ENCODE measurements at places on chromosomes 7 and 10. TPM values are rescaled to one million over a fixed set of nuclear protein-coding genes. Genes with fewer than 3 reads are reported as not detected.

- no peak for DNase-seq
- no peak within 1 kb of the TSS for H3K27ac ChIP-seq
- peaks cover 11% of the 10 kb centered on the region for H3K27me3 ChIP-seq
- no peak within 1 kb of the TSS for H3K4me3 ChIP-seq
These were observed at the start of gene ZC3HAV1L for GRCh38 chr7:139035586-139036353. TSS of gene ZC3HAV1L (minus strand) at chr7:139036042. CDS start at chr7:139036017, 25 bp downstream.

DNA sequence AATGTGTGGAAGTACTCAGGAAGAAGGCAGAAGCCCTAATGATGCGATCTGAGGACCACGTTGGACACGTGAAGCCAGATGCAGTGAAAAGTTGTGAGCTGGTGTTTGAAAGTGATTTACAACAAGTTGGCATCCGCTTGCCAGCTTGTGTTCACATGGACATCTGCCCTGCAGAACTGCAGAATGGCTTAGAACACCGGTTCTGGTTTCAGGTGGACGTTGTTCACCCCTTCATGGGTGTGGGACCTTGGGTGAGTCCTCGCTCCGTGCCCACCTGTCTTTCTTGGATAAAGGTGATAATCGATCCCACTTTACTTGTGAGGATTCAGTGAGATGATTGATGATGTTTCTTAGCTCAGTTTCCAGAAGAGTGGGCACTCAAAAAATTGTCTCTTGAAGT, 53.8 kb downstream of the CAMK1D start:
- no peak for DNase-seq
- H3K4me3 ChIP-seq: no peak overlapping the region
- H3K36me3 ChIP-seq: peaks cover 2% of the 10 kb centered on the region
- H3K27ac ChIP-seq: no peak overlapping the region
- peaks cover 4% of the 10 kb centered on the region for H3K4me1 ChIP-seq

OR2A1 gene
- total RNA-seq: 0.19 TPM

DNA sequence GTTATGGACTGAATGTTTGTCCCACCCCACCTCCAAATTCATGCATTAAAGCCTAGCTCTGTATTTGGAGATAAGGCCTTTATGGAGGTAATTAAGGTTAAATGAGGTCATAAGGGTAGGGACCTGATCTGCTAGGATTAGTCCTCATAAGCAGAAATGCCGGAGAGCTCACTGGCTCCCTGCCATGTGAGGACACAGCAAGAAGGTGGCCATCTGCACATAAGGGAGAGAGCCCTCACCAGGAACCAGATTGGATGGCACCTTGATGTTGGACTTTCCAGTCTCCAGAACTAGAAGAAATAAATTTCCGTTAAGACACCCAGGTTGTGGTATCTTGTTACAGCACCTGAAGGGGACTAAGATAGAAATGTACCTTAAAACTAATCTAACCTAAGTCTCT, 816.1 kb upstream of the C7orf33 start:
- no peaks in the 10 kb centered on the region for H3K36me3 ChIP-seq
- no peaks in the 10 kb centered on the region for H3K27me3 ChIP-seq
- DNase-seq: no peak
- peaks cover 58% of the 10 kb centered on the region for H3K4me1 ChIP-seq

PAX2 gene
- total RNA-seq: 1.0 TPM

GRCh38 chr10:70348228-70348850, 34.1 kb downstream of the LRRC20 start:
- H3K4me1 ChIP-seq: no peaks in the 10 kb centered on the region
- H3K27me3 ChIP-seq: no peaks in the 10 kb centered on the region
- no peak overlapping the region for H3K27ac ChIP-seq
- H3K4me3 ChIP-seq: no peak overlapping the region

IRF5 gene
- total RNA-seq: not detected

SHH gene
- total RNA-seq: not detected

DNA sequence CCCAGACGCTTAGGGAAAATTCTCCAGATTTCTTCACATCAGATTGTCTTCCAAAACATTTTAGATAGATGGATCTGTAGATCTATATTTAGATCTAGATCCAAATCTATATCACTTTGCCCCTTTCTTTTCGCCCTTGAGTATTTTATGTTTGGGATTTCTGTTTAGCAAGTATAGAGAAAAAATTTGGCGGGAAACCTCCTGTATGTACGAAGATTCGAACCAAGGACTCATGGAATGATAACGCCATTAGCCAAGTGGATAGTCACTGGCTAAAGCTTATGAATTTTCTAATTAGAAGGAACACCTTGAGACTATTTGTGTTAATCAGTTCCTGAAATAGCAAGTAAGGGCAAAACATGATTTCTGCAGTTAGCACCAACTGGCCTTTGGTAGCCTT, 1.2 kb downstream of the THNSL1 start:
- H3K27me3 ChIP-seq: no peaks in the 10 kb centered on the region
- DNase-seq: no peak
- H3K36me3 ChIP-seq: peaks cover 5% of the 10 kb centered on the region
- peaks cover 31% of the 10 kb centered on the region for H3K4me1 ChIP-seq

EBF3 gene
- 11.6 TPM for total RNA-seq

GRCh38 chr10:63587191-63587590, 66.0 kb downstream of the REEP3 start:
- no peak for DNase-seq
- no peaks in the 10 kb centered on the region for H3K4me1 ChIP-seq
- H3K36me3 ChIP-seq: no peaks in the 10 kb centered on the region
- H3K4me3 ChIP-seq: no peak overlapping the region
- no peak overlapping the region for H3K27ac ChIP-seq

GRCh38 chr7:106009503-106010226, 46.6 kb downstream of the CDHR3 start:
- peaks cover 19% of the 10 kb centered on the region for H3K4me1 ChIP-seq
- DNase-seq: peak; percentile 88
- H3K4me3 ChIP-seq: peak overlapping the region; percentile 65
- H3K27me3 ChIP-seq: no peaks in the 10 kb centered on the region

GRCh38 chr10:123385508-123386080, 231.4 kb downstream of the BUB3 start:
- H3K4me3 ChIP-seq: no peak overlapping the region
- no peak overlapping the region for H3K27ac ChIP-seq

- H3K27ac ChIP-seq: no peak overlapping the region
- peaks cover 9% of the 10 kb centered on the region for H3K4me1 ChIP-seq
- H3K4me3 ChIP-seq: no peak overlapping the region
- DNase-seq: no peak
- H3K27me3 ChIP-seq: no peaks in the 10 kb centered on the region
These were observed 342.9 kb downstream of the TNS3 start for GRCh38 chr7:47239034-47239433.

SYT15 gene
- 1.4 TPM for total RNA-seq

DNA sequence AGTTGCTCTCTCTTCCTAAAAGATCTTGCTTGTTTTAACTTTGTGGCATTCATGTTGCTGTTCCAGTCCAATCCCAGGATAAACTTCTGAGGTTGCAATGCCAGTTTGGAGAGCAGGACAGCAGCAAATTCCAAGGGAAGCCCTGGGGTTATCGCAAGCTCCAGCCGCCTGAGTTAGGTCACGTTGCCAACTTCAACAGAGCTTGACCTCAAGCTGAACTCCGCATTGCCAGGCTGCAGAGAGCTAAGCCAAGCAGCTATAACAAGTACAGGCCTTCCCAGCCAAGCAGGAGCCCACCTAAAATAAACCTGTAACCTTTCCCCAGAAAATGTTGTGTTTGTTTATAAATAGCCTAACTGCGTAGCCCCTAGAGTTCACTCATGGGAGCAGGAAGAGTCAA, 138.9 kb upstream of the LYZL1 start:
- no peaks in the 10 kb centered on the region for H3K36me3 ChIP-seq
- H3K4me3 ChIP-seq: no peak overlapping the region
- no peak for DNase-seq
- no peaks in the 10 kb centered on the region for H3K27me3 ChIP-seq

HGF gene
- total RNA-seq: 0.05 TPM

GRCh38 chr10:42980553-42981357, 96.1 kb upstream of the RET start:
- H3K4me1 ChIP-seq: peaks cover 7% of the 10 kb centered on the region
- no peak for DNase-seq
- no peaks in the 10 kb centered on the region for H3K36me3 ChIP-seq
- H3K4me3 ChIP-seq: no peak overlapping the region
- peak overlapping the region; percentile 19 for H3K27ac ChIP-seq
- H3K27me3 ChIP-seq: no peaks in the 10 kb centered on the region

- DNase-seq: no peak
- no peaks in the 10 kb centered on the region for H3K36me3 ChIP-seq
- H3K4me3 ChIP-seq: no peak overlapping the region
These were observed 63.4 kb downstream of the SYPL1 start for GRCh38 chr7:106048706-106049020.

PNLIPRP2 gene
- total RNA-seq: not detected

- no peak for DNase-seq
- H3K36me3 ChIP-seq: no peaks in the 10 kb centered on the region
- no peaks in the 10 kb centered on the region for H3K4me1 ChIP-seq
- no peaks in the 10 kb centered on the region for H3K27me3 ChIP-seq
These were observed 33.0 kb downstream of the POLR1F start for GRCh38 chr7:19675816-19676215.

ANKRD1 gene
- total RNA-seq: not detected

DNA sequence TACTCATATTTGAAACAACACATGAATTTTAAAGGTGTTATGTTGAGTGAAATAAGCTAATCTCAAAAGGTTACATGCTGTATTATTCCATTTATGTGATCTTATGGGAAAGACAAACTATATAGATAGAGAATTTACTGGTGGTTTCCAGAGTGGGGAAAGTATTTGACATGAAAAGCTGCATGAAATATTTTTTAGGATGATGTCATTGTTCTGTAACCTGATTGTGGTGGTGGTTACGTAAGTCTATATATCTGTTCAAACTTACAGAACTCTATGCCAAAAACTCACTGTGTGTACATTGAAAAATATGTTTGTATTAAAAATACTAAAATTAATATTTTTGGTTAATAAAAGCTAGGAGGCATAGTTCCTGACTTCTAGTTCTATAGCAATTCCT, 453.0 kb downstream of the SORCS3 start:
- H3K4me3 ChIP-seq: no peak overlapping the region
- no peak overlapping the region for H3K27ac ChIP-seq
- H3K4me1 ChIP-seq: no peaks in the 10 kb centered on the region
- H3K27me3 ChIP-seq: no peaks in the 10 kb centered on the region
- no peak for DNase-seq

- H3K4me3 ChIP-seq: no peak overlapping the region
- H3K27me3 ChIP-seq: peaks cover 11% of the 10 kb centered on the region
- H3K27ac ChIP-seq: no peak overlapping the region
- H3K4me1 ChIP-seq: no peaks in the 10 kb centered on the region
These were observed 442.5 kb downstream of the KIF20B start for GRCh38 chr10:90143937-90144336.

DNA sequence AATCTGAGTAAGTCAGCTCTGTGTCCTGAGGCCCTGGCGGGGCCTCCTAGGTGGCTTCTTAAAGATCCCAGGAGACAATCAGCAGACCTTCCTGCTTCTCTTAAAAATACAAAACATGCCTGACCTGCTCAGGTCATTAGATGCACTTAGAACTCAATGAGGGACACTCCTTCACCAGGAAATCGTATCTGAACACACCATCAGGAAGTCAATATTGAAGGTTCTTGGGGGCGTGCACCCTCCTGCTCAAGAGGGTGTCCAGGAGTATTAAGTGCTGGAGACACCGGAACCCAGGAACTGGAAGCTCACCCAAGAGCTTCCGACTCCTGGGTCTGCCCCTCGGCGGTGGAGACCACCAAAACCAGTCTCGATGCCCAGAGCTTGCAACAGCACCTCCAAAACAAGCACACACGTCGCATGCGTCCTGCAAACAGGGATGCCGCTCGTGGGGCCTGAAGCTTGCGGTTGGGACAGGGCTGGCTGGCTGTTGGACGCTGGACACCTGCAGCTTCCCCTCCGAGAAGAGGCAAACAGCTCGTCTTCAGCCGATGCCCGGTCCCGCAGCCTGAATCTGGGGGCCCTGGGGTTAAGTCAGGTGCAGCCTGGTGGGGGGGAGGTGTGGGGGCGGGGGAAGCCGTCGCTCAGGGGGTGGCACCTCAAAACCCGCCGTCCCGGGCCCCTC, 803 bp downstream of the RAPGEF5 start:
- peaks cover 7% of the 10 kb centered on the region for H3K4me1 ChIP-seq
- peaks cover 3% of the 10 kb centered on the region for H3K36me3 ChIP-seq
- peak overlapping the region; percentile 77 for H3K4me3 ChIP-seq
- H3K27ac ChIP-seq: no peak overlapping the region
- H3K27me3 ChIP-seq: peaks cover 50% of the 10 kb centered on the region

ALOX5 gene
- total RNA-seq: not detected

EN2 gene
- 7.2 TPM for total RNA-seq

DNA sequence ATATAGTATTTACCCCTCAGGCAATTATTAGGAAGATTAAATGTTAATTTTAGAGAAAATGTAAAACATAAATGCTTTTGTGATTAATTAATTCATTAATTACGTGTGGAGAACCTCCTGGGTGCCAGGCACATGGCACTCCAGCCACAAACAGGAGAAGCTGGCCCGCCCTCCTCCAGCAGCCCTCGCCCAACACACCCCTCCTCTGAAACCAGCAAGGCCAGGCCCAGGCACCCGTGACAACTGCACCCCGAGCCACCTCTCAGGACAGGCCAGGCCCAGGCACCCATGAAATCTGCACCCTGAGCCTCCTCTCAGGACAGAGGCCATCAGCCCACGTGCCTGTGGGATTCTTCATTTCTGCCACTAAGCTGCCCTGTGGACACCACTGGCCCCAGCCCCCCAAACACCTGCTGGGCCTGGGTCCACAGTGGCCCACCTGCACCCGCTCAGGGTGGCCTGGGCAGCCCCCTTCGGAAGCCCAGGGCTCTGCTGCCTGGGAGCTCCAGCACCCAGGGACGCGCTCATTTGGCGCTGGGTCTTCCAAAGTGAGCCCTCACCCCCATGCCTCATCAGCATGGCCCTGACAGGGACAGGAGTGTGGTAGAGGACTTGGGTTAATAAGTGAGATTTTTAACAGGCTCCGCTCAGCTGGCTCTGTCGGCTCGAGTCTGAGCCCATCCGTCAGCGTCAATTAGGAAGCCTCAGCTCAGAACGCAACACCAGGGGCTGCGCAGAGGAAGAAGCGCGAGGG, 482.1 kb downstream of the DNAJB6 start:
- H3K36me3 ChIP-seq: no peaks in the 10 kb centered on the region
- H3K4me3 ChIP-seq: no peak overlapping the region
- no peaks in the 10 kb centered on the region for H3K27me3 ChIP-seq
- H3K27ac ChIP-seq: no peak overlapping the region

- H3K27ac ChIP-seq: peak overlapping the region; percentile 97
- H3K36me3 ChIP-seq: peaks cover 7% of the 10 kb centered on the region
- no peak for DNase-seq
- H3K4me3 ChIP-seq: peak overlapping the region; percentile 93
- peaks cover 37% of the 10 kb centered on the region for H3K4me1 ChIP-seq
These were observed 900 bp downstream of the MKLN1 start for GRCh38 chr7:131328377-131329175.

All from neural crest cell (in vitro differentiated cells).